Activated CD8-positive, alpha-beta memory T cell treated with anti-CD3 and anti-CD28 coated beads for 1 hour (primary cell): ENCODE measurements at places on chromosomes 6 and 20.

- no peak for DNase-seq
These were observed 102.8 kb downstream of the ZDHHC14 start for GRCh38 chr6:157483770-157484169.

DNA sequence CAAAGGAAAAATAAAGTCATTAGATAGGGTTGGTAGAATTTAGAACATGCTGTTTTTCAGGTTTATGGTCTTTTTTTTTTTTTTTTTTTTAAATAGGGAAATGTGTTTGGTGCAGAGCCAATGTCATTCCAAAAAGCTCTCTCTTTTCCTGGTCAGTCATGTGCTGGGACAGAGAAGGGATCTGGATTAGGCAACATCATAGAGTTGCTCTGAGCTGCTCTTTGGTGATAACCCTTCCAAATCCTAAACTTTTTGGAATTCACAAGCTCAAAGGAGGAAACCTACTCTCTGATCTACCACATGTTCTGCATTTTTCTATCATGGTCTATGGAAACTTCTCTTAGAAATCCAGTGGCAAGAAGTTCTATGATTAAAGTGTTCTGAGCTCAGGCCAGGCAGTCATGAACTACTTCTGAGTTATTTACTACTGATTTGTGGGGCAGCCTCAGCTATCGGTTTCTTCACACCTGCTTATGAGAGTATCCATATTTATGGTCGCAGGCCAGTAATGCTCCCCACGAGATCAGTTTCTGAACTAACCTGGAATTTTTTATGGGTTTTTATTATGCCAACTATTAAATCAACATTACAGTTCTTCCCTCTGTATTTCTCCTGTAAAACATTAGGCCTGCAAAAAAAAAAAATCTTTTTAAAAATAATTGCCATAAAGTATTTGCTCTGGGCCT is 4.8 kb downstream of the EDN1 start:
- no peak for DNase-seq

GRCh38 chr20:53883098-53883911 is 187.1 kb downstream of the BCAS1 start:
- DNase-seq, result no peak

- DNase-seq, result no peak
These were observed 13.7 kb upstream of the ZNF318 start for GRCh38 chr6:43383021-43383667.

DNA sequence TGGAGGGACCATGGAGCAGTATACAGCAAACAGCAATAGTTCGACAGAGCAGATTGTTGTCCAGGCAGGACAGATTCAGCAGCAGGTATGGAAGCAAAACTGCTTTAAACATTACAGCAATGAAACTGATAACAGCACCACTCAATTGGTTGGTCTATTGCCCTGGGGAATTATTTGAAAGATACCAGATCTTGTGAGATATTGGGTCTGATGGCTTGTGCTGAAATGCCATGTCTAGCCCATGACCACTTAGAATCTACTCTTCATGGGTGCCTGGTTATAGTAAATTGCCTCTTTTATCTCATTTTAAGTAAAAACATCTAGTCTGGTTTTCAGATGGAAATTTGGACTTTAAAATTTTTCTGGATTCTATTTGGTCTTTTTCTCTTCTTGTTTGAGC is 6.3 kb downstream of the NFYA start:
- DNase-seq, result no peak

- no peak for DNase-seq
These were observed 28.1 kb upstream of the PNPLA1 start for GRCh38 chr6:36241728-36242127.

- DNase-seq, result no peak
These were observed 45.6 kb downstream of the EDN3 start for GRCh38 chr20:59346061-59346460.

- no peak for DNase-seq
These were observed 132.2 kb downstream of the SNX5 start for GRCh38 chr20:17836303-17836861.

DNA sequence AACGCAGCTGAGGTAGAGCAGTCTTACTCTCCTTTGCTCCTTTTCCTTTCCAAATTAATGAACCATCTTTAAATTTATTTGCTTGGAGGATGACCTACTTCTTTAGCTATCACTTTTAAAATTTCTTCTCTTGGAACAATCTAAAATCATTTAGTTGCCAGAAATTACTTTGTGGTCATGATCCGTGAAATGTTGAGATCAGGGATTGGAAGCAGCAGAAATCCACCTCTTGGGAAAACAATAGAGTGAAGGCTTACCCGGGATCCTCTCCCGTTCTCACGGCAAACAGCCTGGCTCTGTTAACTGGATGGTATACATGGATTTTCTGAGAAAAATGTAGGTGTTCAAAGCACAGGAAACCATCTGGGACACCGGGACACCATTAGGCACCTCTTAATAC is 7.7 kb downstream of the AKAP12 start:
- no peak for DNase-seq

DNA sequence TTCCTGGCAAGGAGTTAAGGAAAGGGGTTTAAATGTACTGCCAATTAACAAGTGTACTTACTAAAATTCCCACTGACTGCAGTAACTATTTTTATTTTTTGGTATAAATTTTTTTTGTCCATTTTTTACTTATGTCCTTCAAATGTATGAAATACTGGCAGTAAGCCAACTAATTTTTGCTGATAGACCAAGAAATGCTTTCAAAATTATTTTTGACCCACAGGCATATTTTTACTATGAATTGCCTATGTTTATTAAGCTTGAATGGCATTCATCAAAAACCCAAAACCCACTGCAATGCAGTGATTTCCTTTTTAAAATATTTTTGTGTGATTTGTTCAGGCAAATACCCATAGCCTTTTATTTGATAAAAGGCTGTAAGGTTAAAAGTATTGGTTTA is 560.1 kb downstream of the UTRN start:
- no peak for DNase-seq

DNA sequence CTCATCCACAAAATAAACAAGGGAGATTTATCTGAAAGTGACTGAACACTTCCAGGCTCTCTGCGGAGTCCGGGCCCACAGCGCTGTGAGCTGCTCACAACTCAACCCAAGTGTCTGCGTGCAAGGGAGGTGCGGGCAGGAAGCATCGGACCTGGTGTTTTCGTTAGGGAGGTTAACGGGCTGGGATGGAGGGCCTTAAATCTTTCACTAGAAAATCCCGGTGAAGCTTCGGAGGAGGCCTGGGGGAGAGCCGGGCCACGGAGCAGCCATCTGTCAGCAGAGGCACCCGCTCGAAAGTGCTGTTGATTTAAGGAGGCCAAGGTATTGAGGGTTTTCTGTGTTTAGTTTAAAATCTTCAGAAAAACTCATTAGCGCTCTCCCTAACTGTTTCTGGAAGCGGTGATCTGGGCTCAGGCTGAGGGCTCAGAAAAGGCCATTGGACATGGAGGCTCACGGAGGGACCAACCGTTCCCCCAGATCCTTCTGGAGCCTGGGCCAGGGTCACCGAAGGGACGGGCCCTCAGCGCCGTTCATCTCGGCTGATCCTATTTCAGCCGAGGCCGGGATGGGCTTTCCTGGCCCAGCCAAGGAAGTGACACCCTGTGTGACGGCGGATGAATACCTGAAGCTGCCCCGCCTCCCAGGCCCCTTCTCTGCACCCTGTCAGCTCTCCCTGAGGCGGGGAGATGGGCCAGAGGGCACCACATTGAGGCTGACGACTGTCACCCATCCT is 20.7 kb downstream of the GATA5 start:
- DNase-seq, result no peak

- no peak for DNase-seq
These were observed 28.0 kb upstream of the MLIP start for GRCh38 chr6:54083287-54083686.

DNA sequence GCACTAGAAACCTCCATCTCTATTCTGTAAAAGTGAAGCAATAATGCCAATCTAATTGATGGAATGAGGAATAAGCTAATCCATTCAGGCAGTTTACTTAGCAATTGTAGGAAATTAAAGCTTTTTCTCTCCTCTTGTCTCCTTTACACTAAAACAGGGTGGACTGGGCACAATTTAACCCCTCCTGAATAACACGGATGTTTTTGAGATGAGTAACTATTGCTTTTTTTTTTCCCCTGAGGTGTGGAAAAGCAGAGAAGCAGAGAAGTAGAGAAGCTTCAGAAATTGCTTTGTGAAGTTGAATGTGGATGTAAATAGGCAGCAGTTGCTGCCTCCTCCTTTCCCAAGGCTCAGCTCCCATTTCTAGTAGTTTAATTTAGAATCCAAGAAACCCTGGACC is 40.0 kb upstream of the GCNT2 start:
- no peak for DNase-seq

- no peak for DNase-seq
These were observed 27.3 kb downstream of the NQO2 start for GRCh38 chr6:3026791-3027626.

GRCh38 chr6:105136431-105137350 is 43.1 kb downstream of the POPDC3 start:
- DNase-seq, result no peak

- no peak for DNase-seq
These were observed 60.2 kb downstream of the RIPOR2 start for GRCh38 chr6:24875534-24875901.

DNA sequence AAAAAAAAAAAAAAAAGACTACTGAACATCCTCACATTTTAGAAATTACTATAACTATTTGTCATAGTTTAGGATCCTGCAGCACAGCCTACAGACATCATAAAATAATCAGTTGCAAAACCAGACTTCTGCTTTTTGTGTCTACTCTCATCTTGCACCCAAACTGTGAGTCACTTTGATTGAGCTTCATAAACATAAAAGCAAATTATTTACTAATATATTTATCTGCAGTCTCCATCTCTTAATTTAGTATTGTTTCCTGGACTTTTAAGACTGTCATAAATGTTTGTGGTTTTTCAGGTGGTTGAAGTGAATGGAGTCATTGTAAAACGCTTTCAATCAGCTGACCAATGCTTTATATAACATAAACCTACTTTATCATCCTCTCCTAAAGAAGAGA is 14.8 kb upstream of the CALHM6 start:
- DNase-seq, result no peak

DNA sequence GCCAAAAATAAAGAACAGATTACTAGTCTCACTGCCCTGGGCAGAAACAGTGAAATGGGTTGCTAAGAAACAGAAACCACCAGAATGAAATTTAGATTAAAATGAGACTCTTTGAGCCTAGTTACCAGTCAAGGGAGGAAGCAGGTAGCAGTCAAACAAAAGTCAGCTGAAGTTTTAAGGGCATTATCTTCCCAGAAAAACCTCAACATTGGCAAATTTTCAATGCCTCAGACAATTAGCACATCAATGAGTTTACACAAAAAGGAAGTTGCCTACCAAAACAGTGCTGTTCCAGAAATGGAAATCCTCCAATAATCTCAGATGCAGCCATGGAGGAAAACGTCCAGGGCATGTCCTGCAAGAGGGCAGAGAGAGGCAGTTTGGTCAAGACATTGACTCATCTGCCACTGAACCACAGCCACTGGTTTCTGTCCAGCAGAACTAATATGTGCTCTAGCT is 399.7 kb upstream of the ADGRB3 start:
- no peak for DNase-seq

DNA sequence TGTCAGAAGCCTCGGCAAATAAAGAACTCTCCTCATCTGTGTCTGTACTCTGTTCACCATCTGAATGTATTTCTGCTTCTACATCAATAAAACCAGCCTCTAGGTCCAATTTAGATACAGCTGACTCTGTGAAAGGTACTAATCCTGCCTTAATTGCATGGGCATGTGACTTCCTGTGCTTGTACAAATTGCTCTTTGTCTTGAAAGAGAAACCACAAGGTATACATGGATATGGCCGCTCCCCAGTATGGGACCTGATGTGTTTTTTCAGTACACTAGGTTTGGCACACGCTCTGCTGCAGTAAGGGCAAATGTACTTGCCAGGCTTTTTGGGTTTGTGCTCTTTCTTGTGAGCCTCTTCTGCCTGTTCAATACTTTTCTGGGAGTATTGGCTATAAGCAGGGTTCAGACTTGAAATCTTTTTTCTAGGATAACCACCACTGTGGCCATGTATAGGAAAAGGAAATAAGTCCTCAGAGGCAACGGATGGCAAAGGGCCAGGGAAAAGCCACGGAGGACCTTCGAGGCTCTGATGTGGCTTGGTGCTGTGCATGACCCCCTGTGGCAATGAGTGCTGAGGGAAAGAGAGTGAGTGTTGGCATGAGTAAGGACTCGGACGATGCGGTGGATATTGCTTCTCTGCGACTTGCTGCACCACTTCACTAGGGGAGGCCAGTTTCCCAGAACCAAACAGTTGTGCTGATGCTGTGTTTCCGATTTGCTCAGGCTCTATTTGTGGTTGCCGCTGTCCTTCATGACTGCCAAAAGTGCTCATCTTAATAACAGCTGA is 170.9 kb downstream of the HIVEP2 start:
- DNase-seq, result no peak
